ENCODE measurements at places on chromosomes 5 and 9.

- peaks cover 14% of the 10 kb centered on the region for H3K27me3 ChIP-seq
- H3K4me3 ChIP-seq, result no peak overlapping the region
- DNase-seq, result no peak
- H3K4me1 ChIP-seq, result peaks cover 3% of the 10 kb centered on the region
- H3K27ac ChIP-seq, result no peak overlapping the region
These were observed 16.4 kb upstream of the LPCAT1 start for GRCh38 chr5:1540166-1540565.

- no peak for DNase-seq
- no peaks in the 10 kb centered on the region for H3K4me1 ChIP-seq
- H3K36me3 ChIP-seq, result no peaks in the 10 kb centered on the region
These were observed 62.7 kb downstream of the MEGF10 start for GRCh38 chr5:127353327-127353726.

DNA sequence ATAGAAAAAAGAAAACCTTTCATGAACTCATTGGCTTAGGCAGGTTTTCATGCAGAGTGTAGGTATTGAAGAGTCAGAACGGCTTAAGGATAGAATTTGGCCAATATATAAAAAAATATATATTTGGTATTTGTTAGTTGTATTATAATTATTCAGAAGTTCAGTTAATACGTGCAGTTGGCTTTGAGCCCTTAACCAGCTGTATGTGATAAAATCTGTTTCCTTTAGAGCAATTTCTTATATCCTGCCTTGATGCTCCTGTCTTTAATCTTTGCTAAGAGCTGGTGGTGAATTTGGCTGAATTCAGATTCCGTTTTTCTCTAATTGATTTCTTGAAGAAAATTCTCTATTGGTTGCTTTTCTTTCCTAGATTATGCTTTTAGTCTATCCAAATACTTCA, 3.7 kb downstream of the ANXA1 start:
- H3K4me3 ChIP-seq, result peak overlapping the region; percentile 75
- H3K27ac ChIP-seq, result peak overlapping the region; percentile 95
- H3K4me1 ChIP-seq, result peaks cover 55% of the 10 kb centered on the region
- peaks cover 8% of the 10 kb centered on the region for H3K36me3 ChIP-seq

DNA sequence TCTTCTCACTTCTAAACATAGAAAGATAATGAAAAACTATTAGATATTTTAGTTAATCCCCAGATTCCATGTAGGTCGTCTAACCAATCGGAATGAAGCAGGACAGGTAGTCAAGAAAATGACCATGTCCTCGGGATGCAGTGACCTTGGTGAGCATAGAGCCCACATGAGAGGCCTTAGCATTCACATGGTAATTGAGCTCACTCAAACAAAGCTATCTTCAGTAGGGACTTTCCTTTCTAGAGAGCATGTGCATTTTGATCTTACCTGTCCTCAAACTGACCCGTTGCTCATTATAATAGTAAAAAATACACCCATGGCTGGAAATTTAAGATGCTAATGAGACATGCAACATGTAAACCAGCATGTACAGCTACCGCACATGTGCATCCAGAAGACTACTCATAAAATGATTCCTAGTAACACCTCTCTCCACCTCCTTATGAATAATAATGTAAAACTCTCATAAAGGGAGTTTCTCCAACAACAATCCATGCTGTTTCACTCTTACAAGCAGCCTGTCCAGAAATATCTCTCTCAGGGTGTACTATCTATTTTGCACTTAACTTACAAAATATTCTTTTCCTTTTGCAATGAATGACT, 274.0 kb upstream of the CDH9 start:
- H3K4me1 ChIP-seq, result peaks cover 19% of the 10 kb centered on the region
- no peak overlapping the region for H3K27ac ChIP-seq
- H3K27me3 ChIP-seq, result no peaks in the 10 kb centered on the region
- no peak overlapping the region for H3K4me3 ChIP-seq
- H3K36me3 ChIP-seq, result peaks cover 1% of the 10 kb centered on the region

DNA sequence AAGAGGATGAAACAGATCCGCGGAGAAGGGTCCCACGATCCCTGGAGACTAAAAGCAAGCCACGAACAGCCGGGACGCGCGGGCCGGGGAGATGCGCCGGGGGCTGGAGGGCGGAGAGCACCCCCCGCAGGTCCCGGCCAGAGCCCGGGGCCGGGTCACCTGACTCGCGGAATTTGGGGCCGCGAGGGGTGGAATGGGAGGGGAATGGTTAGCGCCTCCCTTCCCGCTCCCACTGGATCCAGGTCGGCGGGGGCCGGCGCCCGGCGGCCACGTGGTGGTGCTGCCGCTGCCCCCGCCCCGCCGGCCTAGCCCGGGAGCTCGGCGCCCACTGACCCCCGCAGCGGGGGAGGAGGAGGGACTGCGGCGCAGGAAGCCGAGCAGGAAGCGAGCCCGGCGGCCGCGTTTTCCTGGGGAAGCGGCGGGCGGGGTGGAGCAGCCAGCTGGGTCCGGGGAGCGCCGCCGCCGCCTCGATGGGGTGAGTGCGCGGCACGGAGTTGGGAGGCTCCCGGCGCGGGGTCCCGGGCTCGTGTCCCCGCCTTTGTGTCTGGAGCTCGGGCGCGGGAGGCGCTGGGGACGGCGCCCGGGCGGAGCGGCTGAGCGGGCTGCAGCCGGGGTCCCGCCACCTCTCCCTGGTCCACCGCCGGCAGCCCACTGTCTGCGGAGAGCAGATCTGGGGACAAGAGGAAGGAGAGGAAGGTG, at the start of gene RAI14:
Gene RAI14, plus strand, starts transcription at position 328 of the 699 bp plus-strand sequence. CDS start 30,592 bp downstream, outside the sequence.
- no peaks in the 10 kb centered on the region for H3K27me3 ChIP-seq
- peak within 1 kb of the TSS; percentile 96 for H3K27ac ChIP-seq
- H3K4me3 ChIP-seq, result peak within 1 kb of the TSS; percentile 89
- DNase-seq, result peak; percentile 62

- no peak overlapping the region for H3K4me3 ChIP-seq
- no peak overlapping the region for H3K27ac ChIP-seq
- H3K27me3 ChIP-seq, result peaks cover 14% of the 10 kb centered on the region
- no peaks in the 10 kb centered on the region for H3K4me1 ChIP-seq
- no peak for DNase-seq
These were observed 2.2 kb upstream of the PRRT1B start for GRCh38 chr9:131543141-131543540.

DNA sequence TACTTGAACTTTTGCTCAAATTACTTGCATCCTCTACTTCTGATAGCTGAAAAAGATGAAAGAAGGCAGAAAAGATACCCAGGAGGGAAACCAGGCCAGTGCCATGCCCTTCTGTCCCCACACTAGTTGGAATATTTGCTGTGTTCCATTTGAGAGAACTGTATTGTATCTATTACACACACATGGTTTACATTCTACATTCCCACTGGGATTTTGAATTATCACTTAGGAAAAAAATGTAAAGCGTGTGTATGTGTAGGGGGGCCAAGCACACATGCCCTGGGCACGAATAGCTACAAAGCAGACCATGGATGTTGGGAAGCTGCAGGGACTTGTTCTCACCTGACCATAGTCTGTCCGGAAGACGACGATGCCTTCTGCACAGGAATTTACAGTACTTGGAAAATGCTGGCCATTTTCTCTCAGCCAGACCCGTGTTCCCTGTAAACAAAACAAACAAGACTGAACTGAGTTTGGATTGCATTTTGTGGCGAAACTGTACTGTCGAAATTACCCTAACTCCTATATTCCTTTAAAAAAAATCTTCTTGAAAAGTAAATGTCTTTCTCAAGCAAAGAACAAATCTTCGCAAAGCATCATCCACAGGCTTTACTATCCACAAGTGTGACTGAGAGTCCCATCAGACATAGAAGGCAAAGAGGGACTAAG, 58.7 kb downstream of the MYO10 start:
- no peaks in the 10 kb centered on the region for H3K27me3 ChIP-seq
- peaks cover 36% of the 10 kb centered on the region for H3K36me3 ChIP-seq
- no peak overlapping the region for H3K27ac ChIP-seq
- H3K4me3 ChIP-seq, result no peak overlapping the region

GRCh38 chr5:72206160-72206559, 98.9 kb downstream of the MAP1B start:
- no peak for DNase-seq
- no peaks in the 10 kb centered on the region for H3K27me3 ChIP-seq
- no peak overlapping the region for H3K27ac ChIP-seq
- H3K4me1 ChIP-seq, result peaks cover 10% of the 10 kb centered on the region
- no peak overlapping the region for H3K4me3 ChIP-seq

DNA sequence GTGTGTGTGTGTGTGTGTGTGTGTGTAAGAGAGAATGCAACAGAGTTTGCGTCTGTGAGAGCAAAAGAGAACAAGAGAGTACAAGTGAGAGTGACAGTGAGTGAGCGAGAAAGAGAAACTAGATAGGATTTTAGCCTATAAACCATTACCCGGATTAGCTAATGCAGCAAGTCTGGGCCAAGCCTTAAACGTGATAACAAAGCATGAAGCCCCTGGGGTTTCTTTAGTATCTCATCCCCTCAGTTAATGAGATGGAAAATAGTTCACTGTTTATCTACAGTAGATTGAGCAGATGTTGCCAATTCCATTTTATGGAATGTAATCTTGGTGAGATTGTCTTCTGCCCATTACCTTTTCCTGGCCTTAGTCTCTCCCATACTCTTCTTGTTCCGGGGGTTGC, 114.5 kb downstream of the MAT2B start:
- no peaks in the 10 kb centered on the region for H3K4me1 ChIP-seq
- DNase-seq, result no peak
- no peaks in the 10 kb centered on the region for H3K36me3 ChIP-seq

- H3K27me3 ChIP-seq, result no peaks in the 10 kb centered on the region
- no peak for DNase-seq
- H3K4me3 ChIP-seq, result no peak overlapping the region
- H3K36me3 ChIP-seq, result peaks cover 7% of the 10 kb centered on the region
- H3K27ac ChIP-seq, result no peak overlapping the region
These were observed 59.7 kb downstream of the OSMR start for GRCh38 chr5:38905516-38905915.

All from mesothelial cell of epicardium (in vitro differentiated cells).